Activated naive CD4-positive, alpha-beta T cell treated with anti-CD3 and anti-CD28 coated beads for 36 hours (primary cell): ENCODE measurements at places on chromosomes 12 and 14. TPM values are rescaled to one million over a fixed set of nuclear protein-coding genes. Genes with fewer than 3 reads are reported as not detected.

Gene C1QL4
- not detected for total RNA-seq

Gene OTOGL
- total RNA-seq = not detected

Gene MYH6
- total RNA-seq = not detected

Gene PPP2R3C
- total RNA-seq = 44.5 TPM

Gene MUCL1
- not detected for total RNA-seq

Gene TTC9
- total RNA-seq = 7.6 TPM

Gene NUP37
- total RNA-seq = 85.3 TPM

Gene LRRC10
- not detected for total RNA-seq

Gene RNASE12
- not detected for total RNA-seq

Gene PLEKHG7
- total RNA-seq = not detected

Gene PIP4K2C
- 12.7 TPM for total RNA-seq

Gene GPR132
- total RNA-seq = 11.3 TPM

Gene CISTR
- not detected for total RNA-seq

Gene RASAL1
- 3.2 TPM for total RNA-seq

Gene CTSG
- total RNA-seq = 0.35 TPM

Gene CRIP1
- 67.3 TPM for total RNA-seq

DNA sequence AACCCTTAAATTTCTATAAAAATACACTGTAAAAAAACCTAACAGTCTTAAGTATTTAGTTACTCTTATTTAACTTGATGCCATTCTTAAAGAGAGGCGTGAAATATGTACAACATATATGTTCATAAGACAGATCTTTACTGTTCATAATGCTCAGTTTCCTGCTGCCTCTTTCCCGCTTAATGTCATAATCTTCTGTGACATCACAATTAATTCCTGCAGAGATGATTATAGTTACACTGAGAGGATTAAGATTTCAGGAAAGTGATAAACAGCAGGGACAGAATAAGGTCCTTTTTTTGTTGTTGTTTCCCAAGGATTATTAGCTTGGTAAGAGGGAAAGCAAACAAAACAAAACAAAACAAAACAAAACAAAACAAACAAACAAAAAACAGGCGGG lies 801.4 kb downstream of the FLRT2 start:
- H3K27ac ChIP-seq = no peak overlapping the region
- H3K27me3 ChIP-seq = no peaks in the 10 kb centered on the region
- no peaks in the 10 kb centered on the region for H3K4me1 ChIP-seq

DNA sequence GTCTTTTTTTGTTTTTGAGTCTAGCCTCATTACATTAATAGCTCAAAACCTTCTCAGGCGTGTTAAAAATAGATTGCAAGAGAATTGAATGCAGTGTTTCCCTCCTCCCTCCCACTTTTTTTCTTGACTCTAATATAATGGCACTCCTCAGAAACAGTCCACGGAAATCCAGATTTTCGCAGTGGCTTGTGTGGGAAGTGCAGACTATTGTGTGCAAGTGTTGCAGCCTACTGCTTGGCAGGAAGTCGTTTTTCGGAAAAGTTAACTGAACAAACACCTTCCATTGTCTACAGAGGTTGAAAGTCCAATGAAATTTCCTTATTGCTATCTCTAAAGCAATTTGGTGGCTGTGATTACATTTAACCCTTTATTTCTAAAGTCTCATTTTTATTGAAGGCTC lies 147.9 kb upstream of the E2F7 start:
- no peaks in the 10 kb centered on the region for H3K36me3 ChIP-seq
- H3K27me3 ChIP-seq = no peaks in the 10 kb centered on the region
- no peak overlapping the region for H3K4me3 ChIP-seq
- DNase-seq = no peak
- H3K4me1 ChIP-seq = no peaks in the 10 kb centered on the region
- no peak overlapping the region for H3K27ac ChIP-seq

DNA sequence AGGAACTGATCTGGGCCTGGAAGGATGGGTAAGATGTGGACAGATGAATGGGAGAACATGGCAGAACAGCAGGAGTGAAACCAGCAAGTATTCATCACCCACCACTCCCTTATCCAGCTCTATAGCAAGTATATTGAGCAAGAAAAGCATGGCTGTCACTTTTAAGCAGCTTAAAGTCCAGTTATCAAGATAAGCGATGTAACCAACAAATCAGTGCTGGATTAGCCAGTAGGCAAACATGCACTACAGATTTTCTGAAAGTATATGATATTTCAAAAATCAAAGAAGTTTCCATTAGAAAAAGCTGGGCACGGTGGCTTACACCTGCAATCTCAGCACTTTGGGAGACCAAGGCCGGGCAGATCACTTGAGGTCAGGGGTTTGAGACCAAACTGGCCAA lies 53.9 kb upstream of the ATP2A2 start:
- no peak for DNase-seq
- no peak overlapping the region for H3K4me3 ChIP-seq
- no peak overlapping the region for H3K27ac ChIP-seq
- H3K4me1 ChIP-seq = no peaks in the 10 kb centered on the region
- peaks cover 4% of the 10 kb centered on the region for H3K27me3 ChIP-seq

- no peak overlapping the region for H3K4me3 ChIP-seq
- no peak overlapping the region for H3K27ac ChIP-seq
- H3K27me3 ChIP-seq = no peaks in the 10 kb centered on the region
- no peaks in the 10 kb centered on the region for H3K4me1 ChIP-seq
- peaks cover 1% of the 10 kb centered on the region for H3K36me3 ChIP-seq
- DNase-seq = no peak
Observed at GRCh38 chr14:87879389-87879788, 113.6 kb downstream of the GALC start.

GRCh38 chr14:91964011-91964410 lies 16.5 kb upstream of the FBLN5 start:
- H3K4me3 ChIP-seq = no peak overlapping the region
- H3K27ac ChIP-seq = no peak overlapping the region
- peaks cover 25% of the 10 kb centered on the region for H3K4me1 ChIP-seq
- no peak for DNase-seq
- peaks cover 7% of the 10 kb centered on the region for H3K36me3 ChIP-seq

GRCh38 chr14:94237983-94238382 lies 55.1 kb downstream of the SERPINA10 start:
- H3K4me1 ChIP-seq = peaks cover 10% of the 10 kb centered on the region
- DNase-seq = no peak
- no peak overlapping the region for H3K4me3 ChIP-seq
- H3K27me3 ChIP-seq = no peaks in the 10 kb centered on the region
- H3K36me3 ChIP-seq = peaks cover 12% of the 10 kb centered on the region

- no peak overlapping the region for H3K4me3 ChIP-seq
- H3K36me3 ChIP-seq = no peaks in the 10 kb centered on the region
- H3K27ac ChIP-seq = no peak overlapping the region
- no peak for DNase-seq
- peaks cover 2% of the 10 kb centered on the region for H3K27me3 ChIP-seq
Observed at GRCh38 chr12:64864319-64864718, 39.9 kb downstream of the TBC1D30 start.

GRCh38 chr14:33254861-33255395 lies 316.2 kb downstream of the NPAS3 start:
- no peak overlapping the region for H3K4me3 ChIP-seq
- DNase-seq = no peak
- H3K36me3 ChIP-seq = no peaks in the 10 kb centered on the region
- no peaks in the 10 kb centered on the region for H3K27me3 ChIP-seq
- no peak overlapping the region for H3K27ac ChIP-seq

DNA sequence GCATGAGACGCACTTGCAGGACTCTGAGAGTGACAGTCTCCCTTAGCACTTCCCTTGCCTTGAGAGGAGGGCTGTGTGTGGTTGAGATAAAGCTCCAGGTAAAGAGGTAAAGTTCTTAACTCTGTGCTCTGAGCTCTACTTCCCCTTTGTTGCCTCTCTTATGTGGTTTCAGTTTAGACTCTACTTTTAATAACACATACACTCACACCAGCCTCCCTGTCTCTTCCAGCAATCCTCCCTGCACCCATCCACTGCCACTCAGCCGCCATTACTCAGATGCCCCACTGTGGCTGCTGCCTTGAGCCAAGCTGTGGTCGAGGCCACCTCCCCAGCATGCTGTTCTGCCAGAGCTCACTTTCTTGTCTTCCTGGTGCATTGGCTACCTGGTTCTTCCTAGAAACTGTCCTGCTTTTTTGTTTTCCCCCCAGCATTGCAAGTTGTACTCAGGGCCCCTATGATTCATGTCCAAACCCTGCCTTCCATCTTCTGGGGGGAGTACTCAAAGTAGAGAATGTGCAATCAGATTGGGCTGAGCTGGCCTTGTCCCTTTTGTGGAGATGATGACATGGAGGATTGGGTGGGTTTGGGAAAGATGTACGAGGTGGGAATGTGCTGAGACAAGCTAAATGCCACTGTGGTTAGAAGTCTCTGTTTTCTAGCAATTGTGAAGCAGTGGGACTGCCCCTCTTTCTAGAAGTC lies 115.5 kb upstream of the PARP11 start:
- H3K4me3 ChIP-seq = peak overlapping the region; percentile 20
- H3K27ac ChIP-seq = peak overlapping the region; percentile 67
- peak; percentile 54 for DNase-seq

DNA sequence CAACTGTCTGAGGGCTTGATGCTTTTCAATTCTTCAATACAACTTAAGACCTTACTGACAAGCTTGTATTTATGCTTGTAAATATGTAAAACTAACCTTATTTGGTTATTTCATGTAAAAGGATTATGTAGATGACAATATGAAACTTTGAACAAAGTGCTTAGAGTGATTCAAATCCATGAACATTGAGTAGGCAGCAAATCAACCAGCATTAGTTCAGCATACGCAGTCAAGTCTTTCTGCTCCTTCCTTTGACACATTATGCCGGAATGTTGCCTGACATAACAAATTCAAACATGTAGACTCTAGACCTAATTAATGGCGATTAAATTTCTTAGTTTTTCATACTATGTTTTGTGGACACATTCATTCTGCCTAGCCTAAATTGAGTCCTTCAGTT lies 105.2 kb downstream of the FGD4 start:
- H3K4me1 ChIP-seq = no peaks in the 10 kb centered on the region
- H3K27ac ChIP-seq = no peak overlapping the region
- H3K4me3 ChIP-seq = no peak overlapping the region
- H3K36me3 ChIP-seq = no peaks in the 10 kb centered on the region

DNA sequence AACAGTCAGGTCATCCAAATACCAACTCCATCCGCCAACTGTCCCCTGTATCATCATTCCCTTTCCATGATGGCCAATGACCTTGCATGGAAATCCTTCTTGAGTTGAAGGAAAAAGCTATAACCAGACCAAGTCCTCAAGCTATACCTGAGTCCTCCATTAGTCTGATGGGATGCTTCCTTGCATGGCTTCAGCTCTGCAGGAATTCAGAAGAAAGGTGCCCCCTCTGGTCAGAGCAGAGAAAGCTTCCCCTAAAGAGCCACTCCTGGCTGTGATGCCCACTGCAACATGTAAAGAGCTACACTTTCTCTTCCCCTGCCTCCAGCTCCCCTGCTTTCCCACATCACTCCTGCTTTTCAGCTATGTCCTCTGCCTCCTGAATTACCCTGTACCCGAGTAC lies 43.1 kb upstream of the FKBP4 start:
- H3K4me3 ChIP-seq = no peak overlapping the region
- no peak overlapping the region for H3K27ac ChIP-seq
- H3K27me3 ChIP-seq = peaks cover 15% of the 10 kb centered on the region
- no peaks in the 10 kb centered on the region for H3K36me3 ChIP-seq

DNA sequence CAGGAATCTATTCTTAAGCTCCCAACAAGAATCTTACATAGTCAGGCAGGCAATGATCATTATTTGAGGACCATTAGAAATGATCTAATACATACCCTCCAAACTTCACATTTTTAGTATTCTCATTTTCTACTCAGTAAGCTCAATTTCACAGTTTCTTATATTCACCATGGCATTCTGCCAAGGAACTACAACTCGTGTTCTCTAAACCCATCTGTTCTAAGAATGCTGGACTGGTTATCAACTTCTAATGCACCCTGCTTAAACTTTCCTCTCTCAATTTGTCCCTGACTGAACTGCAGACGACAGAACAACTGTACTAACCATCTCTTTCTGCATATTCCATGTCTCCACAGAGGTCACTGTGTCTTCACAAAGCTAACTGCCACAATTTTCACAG lies 58.6 kb downstream of the GXYLT1 start:
- no peaks in the 10 kb centered on the region for H3K4me1 ChIP-seq
- peaks cover 19% of the 10 kb centered on the region for H3K36me3 ChIP-seq
- no peak overlapping the region for H3K4me3 ChIP-seq

GRCh38 chr12:32108787-32109186 lies 2.1 kb downstream of the BICD1 start:
- H3K36me3 ChIP-seq = peaks cover 3% of the 10 kb centered on the region
- no peak for DNase-seq
- H3K27me3 ChIP-seq = no peaks in the 10 kb centered on the region
- peak overlapping the region; percentile 32 for H3K4me3 ChIP-seq

DNA sequence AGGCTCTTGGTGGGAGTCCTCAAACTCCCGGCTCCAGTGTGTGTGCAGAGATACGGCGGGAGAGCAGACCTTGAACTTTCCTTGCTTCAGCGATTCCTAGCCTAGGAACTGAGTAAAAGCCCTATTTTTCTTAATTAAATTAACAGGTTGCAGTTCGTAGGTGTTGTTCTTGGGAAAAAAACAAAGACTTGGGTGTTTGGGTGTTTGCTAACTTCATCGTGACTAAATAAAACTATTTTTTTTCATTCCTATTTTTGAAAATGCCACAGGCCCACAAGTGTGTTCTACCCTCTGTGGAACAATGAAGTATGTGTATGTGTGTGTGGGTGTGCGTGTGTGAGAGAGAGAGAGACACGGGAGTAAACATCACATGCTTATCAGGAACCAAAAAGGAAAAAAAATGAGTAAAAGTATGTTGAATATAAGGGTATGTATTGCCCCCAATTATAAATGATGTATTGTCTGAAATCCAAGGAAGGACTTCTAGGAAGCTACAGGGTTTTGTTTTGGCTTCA lies 651 bp downstream of the TMEM117 start:
- peak overlapping the region; percentile 62 for H3K27ac ChIP-seq
- no peaks in the 10 kb centered on the region for H3K27me3 ChIP-seq
- H3K4me3 ChIP-seq = peak overlapping the region; percentile 71
- peaks cover 40% of the 10 kb centered on the region for H3K4me1 ChIP-seq
- DNase-seq = no peak

DNA sequence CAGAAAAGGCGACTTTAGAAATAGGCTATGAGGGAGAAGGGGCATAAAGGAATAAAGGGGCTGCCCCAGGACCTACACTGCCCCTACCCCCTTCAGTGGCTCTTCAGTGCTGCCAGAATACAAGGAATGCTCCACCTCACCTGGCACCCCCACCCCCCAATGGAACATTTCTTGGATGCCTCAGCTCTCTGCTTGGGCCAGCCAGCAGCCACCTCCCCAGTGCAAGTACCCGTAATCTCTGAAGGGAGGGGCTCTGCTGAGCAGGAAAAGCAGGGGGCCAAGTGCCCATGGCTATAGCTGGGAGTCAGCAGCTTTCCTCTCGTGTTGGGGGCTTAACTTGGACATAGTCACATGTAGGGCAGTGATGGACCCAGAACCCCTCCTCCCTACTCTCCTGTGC lies 33.3 kb downstream of the BAZ2A start:
- no peaks in the 10 kb centered on the region for H3K4me1 ChIP-seq
- no peaks in the 10 kb centered on the region for H3K27me3 ChIP-seq
- peaks cover 34% of the 10 kb centered on the region for H3K36me3 ChIP-seq
- DNase-seq = no peak
- H3K4me3 ChIP-seq = no peak overlapping the region
